ENCODE measurements at places on chromosomes 5 and 9.

DNA sequence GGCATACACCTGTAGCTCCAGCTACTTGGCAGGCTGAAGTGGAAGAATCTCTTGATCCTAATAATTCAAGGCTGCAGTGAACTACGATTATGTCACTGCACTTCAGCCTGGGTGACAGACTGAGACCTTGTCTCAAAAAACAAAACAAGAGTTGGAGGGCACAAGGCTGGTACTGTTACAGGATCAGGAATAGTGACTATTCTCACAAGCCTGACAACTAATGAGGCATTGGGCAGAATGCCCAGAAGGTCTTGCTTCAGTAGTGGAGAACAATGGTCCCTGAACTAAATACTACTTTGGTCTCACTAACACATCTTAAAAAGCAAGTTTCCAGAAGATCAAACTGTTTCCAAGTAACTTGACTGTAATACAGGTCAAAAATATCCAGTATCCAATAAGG is 182.9 kb upstream of the RFX3 start:
- DNase-seq, result no peak

GRCh38 chr5:172293054-172293744 is 9.6 kb upstream of the UBTD2 start:
- no peak for DNase-seq

GRCh38 chr9:14289916-14290315 is 24.0 kb downstream of the NFIB start:
- DNase-seq, result no peak

- DNase-seq, result no peak
These were observed 96.7 kb downstream of the SNCAIP start for GRCh38 chr5:122408592-122409224.

DNA sequence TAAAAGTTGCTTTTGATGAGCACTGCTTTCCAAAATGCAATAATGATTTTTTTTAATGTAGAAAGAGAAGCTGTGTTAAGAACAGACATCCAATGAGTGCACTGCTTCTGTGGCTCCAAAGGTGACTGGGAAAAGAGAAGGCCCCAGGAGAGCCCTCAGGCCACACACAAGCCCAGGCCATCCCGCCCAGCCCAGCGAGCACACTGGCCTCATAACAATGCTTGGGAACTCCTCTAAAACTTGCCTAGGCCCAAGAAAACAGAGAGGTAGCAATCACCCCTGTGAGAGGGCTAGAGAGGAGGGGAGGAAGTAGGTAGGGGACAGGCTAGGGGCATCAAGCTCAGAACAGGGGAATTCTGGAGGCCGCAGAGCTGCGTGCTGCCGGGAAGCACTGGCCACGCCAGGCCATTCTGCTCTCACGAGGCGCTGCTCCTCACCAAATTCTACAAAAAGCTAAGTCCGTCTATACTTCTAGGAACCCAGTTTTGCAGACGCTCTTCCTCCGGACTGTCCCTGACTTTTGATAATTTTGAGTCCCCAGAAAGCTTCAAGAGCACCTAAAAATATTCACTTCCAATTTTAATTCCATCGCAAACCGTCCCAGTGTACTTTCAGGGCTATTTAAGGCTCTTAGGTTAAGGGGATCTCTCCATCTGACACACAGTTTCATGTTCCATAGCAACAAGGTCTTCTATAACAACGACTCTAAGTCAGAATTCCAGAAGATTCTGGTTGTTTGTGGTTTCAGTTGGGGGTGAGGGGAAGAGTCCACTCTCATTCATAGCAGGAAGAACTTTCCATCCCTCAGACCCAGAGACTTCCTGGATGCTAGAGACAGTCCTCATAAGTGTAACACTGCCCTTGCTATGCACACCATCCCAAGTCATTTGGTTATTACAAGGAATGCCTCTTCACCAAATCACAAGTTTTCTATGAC is 51.0 kb downstream of the HABP4 start:
- DNase-seq, result no peak

GRCh38 chr9:112754578-112754977 is 4.0 kb downstream of the SNX30 start:
- DNase-seq, result no peak

- no peak for DNase-seq
These were observed 391.0 kb upstream of the WWC1 start for GRCh38 chr5:167900340-167900935.

DNA sequence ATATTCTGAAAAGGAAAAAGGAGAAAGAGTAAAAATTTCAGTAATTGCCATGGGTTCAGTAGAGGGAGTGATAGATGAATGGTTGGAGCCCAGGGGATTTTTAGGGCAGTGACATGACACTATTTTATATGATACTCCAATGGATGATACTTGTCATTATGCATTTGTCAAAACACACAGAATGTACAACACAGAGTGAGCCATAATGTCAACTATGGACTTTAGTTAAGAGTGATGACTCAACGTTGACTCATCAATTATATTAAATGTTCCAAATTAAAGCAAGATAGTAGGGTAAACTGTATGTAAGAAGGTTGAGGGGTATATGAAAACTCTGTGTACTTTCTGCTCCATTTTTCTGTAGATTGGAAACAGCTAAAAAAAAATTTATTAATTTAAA is 586.4 kb downstream of the TAF11L14 start:
- peak; percentile 36 for DNase-seq

DNA sequence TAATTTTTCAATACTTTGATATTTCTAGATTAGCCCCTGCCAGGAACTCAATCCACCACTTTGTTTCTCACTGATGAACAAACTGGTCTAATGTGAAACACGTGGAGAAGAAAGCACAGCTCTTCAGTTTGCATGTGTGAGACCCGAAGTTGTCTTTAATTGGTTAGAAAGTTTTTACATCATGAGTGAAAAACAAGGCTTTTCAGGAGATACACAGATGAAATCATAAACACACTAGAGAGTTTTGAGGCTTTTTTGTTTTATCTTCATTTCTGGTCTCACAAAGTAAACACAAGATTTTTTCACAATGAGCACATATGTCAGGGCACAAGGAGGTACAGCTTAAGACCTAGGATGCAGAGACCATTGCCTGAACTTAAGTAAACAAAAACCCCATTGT is 84.5 kb upstream of the MOCS2 start:
- DNase-seq, result no peak

DNA sequence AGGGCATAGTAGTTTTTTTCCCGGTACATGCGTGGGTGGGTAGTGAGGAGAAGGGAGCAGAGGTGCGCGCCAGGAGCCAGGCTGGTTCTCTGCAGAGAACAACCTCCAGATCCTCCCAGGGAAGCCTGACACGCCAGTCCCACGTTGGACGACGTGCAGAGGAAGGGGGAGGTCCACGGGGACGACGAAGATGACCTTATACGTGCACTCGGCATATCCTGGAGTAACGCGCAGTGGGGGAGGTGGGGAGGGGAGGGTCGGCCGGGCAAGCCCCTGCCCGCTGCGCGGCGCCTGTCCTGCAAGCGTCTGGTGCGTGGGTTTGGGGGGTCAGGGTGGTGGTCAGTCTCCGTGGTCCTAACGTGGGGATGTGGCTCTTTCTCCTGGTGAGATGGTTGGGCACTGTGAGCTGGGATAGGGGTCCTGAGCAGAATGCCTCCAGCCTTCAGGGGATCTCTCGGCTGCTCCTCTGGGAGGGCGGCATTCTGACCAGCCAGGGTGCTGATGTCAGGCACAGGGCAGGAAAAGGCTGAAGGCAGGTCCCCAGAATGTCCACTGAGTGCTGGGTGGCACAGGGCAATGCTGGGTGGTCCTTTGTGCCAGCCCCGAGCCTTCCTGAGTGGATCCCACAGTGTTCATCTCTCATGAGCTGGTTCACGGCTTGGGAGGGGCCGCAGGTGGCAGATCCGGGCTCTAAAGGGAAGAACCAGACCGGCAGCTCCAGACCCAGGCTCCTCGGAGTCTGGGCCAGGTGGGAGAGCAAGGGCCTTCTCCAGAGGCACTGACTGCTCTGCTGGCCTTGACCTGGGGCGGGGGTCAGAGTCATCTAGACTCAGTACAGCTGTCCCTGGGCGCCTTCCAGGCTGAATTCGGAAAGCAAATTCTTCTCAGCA is 10.5 kb upstream of the SCGB3A1 start:
- no peak for DNase-seq

DNA sequence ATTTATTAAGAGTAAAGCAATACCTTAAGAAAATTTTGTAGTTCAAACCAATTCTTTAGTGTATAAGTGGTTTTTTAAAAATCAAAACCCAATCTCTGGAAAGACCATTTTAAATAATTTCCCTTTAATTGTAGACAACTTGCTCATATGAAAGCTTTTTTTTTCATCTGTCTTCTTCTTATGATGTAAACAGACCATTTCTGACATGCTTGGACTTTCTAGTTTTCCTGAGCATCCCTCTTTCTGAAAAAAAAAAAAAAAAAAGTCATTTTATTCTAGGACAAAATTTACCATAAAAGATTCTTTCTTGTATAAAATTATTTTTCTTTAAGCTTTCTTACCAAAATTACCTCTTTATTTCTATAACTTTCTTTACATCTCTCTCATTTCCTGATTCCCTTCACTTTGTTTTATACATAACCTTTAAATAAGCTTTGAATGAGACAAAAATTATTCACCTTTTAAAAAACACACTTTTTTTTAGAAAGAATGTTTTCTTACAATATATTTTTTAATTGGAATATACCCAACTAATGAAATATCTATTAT is 67.5 kb downstream of the COL15A1 start:
- no peak for DNase-seq

- peak; percentile 10 for DNase-seq
These were observed 989.6 kb upstream of the ARRDC3 start for GRCh38 chr5:92372766-92373165.

DNA sequence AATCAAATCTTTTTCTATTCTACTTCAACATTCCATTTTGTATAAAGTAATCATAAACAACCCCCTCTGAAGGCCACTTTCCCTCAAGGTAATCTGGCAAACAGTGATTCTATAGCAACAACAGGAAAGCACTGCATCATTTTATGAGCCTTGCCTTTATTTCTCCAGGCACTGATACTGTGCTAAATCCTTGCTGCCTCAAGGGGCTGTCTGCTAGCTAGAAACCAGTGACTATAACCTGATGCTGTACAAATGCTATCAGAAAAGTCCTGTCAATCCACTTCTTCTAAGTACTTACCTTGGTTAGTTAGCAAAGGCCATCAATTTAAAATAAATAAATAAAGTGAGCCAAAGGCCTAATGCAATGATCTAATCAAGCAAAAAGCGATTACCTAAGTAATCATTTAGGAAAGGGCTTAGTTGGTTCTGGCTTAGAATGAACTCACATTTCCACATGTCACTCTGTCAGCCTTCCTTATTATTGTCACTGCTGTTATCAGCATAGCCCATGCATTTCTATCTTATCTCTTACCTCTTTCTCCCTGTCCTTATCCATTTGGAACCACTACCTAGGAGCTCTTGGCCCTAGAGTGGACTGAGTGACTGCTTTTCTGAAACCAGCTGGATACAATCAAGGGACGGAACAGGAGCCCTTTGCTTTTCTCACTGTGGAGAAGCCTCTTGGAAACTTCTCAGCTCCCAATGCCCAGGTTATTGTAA is 246.1 kb upstream of the MEF2C start:
- DNase-seq, result no peak

DNA sequence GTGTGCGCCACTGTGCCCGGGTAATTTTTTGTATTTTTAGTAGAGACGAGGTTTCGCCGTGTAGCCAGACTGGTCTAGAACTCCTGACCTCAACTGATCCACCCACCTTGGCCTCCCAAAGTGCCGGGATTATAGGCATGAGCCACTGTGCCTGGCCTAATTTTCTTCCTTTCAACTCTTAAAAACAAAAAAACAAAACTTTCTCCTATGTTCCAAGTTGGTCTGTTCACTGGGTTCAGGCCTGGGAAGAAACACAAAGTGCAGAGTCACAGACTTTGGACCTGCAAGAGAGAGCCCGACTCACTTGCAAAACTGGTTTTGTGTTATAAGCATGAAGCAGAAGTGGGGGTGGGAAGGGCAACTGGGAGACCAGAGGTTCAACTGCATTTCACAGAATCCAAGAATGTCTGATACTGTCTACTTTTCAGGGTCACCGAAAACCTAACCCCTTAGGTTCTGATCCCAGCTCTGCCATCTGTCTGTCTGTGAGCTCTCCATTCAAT is 5.2 kb upstream of the HDHD3 start:
- no peak for DNase-seq

Measured in HS-5 (cell line).